A549 treated with dexamethasone at 1 μM for 4 hours (cell line): ENCODE measurements at places on chromosomes 16 and 17. TPM values are rescaled to one million over a fixed set of nuclear protein-coding genes. Genes with fewer than 3 reads are reported as not detected.

The ANKS4B gene
- total RNA-seq = 0.02 to 0.06 TPM (median 0.04 TPM) in 4 of 5 replicates, not detected in the other

The CPNE2 gene
- total RNA-seq = 36.5 to 53.8 TPM (median 52.1 TPM) in 5 replicates

The MAF gene
- 0.26 to 0.46 TPM (median 0.40 TPM) in 5 replicates for total RNA-seq

The CES5A gene
- not detected in 5 replicates for total RNA-seq

The GPR142 gene
- total RNA-seq = not detected in 5 replicates
